ENCODE measurements at places on chromosomes 2 and 18.

- DNase-seq, result no peak
These were observed 28.4 kb downstream of the CPS1 start for GRCh38 chr2:210584834-210585233.

GRCh38 chr2:26921323-26921722, 49.1 kb upstream of the MAPRE3 start:
- DNase-seq, result no peak

GRCh38 chr2:192288295-192288694, 93.6 kb upstream of the TMEFF2 start:
- no peak for DNase-seq

DNA sequence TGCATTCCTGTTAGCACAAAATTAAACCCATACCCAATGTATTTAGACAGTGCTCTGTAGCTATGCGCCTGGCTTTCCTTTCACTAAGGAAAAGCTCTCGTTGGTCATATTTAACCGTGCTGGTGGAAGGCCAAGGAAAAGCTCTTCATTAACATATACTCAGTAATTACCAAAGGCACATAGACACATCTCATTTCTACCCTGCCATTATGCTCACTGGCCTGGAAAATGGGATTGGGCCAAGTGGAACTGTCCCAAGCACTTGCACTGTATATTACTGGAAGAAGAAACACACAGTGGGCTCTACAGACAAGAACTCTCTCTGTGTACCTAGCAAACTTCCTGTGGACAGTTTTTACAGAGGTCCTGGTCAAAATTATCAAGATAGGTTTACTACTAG, 274.4 kb downstream of the ERBB4 start:
- DNase-seq, result no peak

GRCh38 chr18:9380621-9381395, 46.2 kb downstream of the TWSG1 start:
- peak; percentile 30 for DNase-seq

- DNase-seq, result no peak
These were observed 124.9 kb downstream of the FSHR start for GRCh38 chr2:49029406-49029805.

GRCh38 chr2:219681694-219682300, 54.4 kb downstream of the SLC4A3 start:
- peak; percentile 42 for DNase-seq

DNA sequence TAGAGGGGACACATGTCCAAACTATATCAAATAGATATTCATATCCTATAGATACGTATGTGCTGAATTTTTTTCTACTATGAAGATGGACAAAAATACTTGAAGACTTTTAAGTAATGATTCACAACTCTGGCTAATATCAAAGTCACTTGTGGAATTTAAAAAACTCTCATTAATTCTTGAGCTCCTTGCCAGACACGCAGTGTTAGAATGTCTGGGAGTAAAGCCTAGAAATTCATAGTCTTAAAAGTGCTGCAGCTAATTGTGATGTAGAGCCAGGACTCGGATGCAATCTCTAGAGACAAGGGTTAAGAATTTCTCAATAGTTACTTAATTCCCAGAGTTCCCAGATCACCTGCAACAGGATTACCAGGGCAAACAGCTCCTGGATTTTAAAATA, 107.4 kb downstream of the ARL6IP6 start:
- peak; percentile 52 for DNase-seq

GRCh38 chr2:45962177-45962921, 310.9 kb downstream of the PRKCE start:
- DNase-seq, result peak; percentile 92

DNA sequence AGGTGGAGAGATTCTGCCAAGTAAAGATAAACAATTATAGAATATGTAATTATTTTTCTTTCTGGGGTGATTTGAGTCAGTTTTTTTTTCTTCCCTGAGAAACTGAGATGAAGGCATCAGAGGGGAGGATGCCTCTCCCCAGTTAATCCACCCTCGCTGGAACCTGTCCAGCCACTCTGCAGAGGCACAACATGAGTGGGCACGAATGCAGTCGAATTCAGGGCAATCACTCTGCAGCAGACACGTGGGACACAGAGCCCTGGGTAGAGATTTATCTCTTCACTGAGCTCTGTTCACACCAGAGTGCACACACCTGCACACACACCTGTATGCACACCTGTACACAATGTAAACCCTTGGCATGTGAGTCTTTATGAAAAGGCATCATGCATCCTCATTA, 154.2 kb downstream of the DCDC2C start:
- no peak for DNase-seq

DNA sequence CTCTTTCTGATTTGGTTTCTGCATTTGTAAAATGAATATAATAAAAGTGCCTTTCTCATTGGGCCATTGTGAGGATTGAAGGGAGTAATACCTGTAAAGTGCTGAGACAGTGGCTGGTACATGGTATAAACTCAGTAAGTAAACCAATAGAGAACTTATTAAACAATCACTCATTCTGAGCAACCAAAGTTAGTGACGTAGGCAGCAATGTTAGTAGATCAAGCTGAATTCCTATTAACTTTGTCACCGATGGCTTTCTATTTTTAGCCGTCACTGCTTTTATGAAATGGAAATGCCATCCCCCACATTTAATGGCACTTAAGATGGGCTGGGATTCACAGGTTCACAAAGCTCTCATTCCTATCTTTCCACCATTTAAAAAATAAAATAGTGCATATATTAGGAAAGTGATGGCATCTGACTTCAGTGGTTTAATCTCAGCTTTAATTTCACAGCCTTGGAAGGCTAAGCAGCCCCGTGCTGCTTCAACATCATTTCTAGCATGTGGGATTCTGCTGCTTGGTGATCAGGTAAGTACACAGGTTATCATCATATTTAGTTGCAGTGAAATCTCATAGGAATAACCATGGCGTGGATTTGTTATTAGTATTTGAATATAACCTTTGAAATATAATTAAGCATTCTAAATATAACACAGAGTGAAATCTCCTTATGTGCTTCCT, 17.6 kb upstream of the PPP4R1 start:
- peak; percentile 93 for DNase-seq

GRCh38 chr18:22728481-22729105, 204.5 kb upstream of the RBBP8 start:
- no peak for DNase-seq

DNA sequence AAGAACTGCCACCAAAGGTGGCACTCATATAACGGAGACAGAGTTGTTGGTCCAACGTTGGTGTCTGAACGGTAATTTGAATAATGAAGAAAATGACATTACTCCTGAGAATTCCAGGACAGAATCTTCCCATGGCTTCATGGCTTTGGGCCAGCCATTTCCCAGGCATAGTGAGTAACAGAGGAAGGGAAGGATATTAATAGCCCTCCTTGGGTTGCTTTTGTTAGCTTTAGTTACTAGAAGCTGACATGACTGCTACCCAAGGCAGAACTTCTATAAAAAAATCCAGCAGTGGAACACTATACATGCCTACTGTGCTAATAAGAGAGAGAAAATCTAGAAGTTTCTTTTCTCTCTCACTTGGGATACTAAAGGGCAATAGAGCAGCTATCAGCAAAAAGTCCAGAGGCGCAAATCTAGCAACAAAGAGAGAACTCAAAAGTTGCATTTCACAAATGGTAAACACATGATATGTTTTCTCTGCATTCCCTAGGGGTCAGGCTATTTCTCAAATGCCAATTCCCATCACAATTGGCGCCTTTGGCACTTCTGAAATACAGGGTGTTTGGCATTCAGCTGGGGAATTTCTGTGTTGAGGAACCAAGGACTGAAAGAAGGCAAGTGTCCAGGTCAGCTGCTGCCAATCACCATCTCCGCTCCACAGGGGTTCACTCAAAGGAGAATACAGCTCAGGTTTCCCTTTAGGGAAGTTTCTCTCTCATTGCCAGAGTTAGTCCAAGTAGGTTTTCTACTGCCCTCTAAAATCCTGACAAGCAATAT, 160.8 kb upstream of the KYNU start:
- DNase-seq, result peak; percentile 88

GRCh38 chr2:86216575-86217555, 17.6 kb downstream of the MRPL35 start:
- peak; percentile 82 for DNase-seq

DNA sequence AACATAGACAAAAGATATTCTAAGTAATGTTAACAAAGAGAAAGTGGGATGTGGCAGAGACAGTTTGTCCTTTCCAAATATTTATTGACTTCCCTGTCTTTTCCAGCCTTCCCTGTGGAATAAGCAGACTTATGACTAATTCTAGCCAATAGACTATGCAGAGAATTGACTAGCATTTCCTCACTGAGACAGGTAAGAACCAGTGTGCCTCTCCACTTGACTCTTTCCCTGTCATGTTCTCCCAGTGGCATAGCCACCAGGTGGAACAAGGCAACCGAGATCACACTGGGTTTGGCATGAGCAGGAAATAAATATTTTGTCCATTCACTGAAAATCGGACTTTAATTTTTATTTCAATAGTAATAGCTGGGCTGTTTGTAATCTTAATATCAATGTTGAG, 168.1 kb upstream of the CTAGE1 start:
- DNase-seq, result no peak

DNA sequence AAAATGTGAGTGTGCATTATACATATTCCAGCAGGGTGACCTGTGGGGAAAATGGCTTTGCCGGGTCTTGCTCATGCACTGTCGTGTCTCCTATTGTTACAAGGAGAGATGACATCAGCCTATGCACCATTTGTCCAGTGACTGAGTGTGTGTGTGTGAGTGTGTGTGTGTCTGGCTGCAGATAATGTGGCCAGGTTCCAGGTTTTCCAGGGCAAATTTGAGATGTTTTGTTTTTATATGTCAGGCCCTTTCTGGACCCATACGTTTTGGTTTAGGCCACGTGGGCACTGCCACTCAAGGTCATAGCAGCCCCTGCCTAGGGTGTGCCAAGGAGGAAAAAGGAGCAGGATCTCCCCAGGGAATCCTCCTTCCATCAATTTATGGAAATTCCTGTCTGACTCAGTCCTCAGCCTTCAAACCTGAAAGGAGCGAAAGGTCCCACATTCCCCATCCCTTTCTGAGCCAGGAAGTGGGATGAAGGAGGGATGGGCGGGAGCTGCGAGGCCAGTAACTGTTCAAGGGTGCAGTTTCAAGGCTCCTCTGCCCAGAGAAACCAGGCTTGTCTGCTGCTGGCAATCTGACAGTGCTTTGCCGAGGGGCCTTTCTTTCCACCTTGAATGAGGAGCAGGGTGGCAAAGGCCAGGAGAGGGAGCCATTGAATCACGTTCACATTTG, 93.0 kb upstream of the SMAD2 start:
- DNase-seq, result peak; percentile 77

- no peak for DNase-seq
These were observed 5.8 kb upstream of the UPP2 start for GRCh38 chr2:158095912-158096311.

GRCh38 chr18:26470011-26470637, 78.2 kb downstream of the KCTD1 start:
- no peak for DNase-seq

GRCh38 chr2:176079285-176079830, 4.4 kb downstream of the EVX2 start:
- DNase-seq, result no peak

DNA sequence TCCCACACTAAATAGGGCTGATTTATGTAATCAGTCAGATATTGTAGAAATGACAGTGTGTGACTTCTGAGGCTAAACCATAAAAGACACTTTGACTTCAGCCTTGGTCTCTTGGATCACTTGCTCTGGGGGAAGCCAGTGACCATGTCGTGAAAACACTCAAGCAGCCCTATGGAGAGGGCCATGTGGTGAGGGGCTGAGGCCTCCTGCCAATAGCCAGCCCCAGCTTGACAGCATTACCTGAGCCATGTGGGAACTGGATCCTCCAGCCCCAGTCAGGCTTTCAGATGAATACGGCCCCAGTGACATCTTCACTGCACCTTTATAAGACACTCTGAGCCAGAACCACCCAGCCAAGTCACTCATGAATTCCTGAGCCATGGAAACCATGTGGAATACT, 20.8 kb downstream of the TNS1 start:
- DNase-seq, result no peak

DNA sequence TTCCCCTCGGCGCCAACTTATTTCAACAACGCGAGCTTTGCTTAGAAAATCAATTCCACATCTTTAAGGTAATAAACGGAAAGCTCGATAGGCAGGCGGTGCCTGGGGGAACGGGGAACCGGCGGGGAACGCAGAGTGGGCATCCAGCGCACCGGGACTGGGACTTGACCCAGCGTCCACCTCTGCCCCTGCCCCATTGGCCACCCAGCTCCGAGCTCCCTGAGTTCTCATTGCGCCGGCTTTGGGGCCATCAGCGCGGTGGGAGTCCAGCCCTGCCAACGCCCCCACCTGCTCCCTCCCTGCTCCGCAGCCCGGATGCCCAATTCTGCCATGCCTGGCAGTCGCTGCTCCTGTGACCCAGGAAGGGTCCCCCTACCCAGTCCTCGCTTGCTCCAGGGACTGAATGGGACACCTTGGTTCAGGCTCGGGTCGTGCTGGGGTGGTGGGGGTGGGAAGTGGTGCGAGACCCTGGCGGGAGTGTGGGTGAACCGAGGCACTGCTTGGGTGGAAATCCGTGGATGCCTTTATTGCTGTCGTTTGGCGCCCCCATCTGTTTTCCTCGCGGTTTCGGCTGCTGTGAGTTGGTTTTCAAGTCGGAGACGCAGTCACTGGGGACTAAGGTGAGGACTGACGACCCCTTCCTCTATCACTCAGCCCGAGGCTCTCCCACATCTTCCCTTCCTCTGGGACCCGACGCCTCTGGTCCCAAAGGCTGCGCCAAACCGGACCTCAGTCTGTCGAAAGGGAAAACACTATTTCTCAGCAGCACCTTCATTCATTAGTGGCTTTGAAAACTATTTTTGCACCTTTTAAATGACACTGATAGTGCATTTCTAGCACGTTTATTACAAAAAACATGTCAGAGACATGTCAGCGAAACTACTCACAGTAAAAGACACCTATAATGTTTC, 2.4 kb upstream of the EVX2 start:
- DNase-seq, result no peak

DNA sequence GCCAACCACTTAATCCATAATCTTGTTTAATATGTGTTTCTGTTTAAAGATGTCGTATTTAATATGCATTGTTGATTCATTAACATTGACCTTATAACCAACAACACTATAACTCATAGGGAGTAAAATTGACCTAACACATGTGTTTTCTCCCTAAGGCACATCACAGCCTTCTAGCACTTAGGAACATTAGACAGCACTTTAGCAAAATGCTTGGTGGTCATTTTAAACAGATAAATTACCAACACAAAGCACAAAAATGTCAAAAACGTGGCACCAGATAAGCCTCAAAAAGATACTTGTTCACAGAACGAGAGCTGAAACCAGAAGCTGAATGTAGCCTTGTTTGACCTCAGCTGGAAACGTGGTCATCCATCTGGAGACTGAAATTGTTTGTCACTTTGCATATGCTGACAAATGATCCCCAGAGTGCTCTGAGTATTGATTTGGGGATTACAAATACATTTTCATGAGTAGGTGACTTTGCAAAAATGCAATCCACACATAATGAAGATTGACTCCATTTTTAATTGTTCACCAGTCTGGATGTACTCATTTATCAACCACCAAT, 139.2 kb downstream of the CCDC102B start:
- DNase-seq, result no peak

- DNase-seq, result no peak
These were observed 204.2 kb downstream of the TPGS2 start for GRCh38 chr18:36624451-36625167.
